ENCODE measurements at places on chromosomes 6 and 20.
A peak's percentile ranks its signal among the peaks of the same experiment; 100 is the strongest.

DNA sequence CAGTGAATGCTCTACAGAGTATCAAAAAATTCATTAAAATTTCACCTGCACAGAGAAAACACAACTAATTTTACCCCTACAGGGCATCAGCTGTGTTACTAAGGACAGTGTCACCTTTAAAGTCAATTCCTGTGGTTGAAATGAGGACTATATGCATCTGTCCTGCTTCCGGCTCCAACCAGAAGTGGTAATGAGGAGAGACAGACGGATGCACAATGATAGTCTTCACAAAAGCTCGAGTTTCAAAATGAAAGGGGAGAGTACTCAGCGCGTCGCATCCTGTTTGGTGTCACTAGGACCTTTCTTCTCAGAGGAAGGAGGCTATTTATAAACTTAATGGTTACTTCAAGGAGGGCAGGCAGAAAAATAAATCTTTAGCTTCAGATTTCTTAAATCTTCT, 86.5 kb downstream of the LYRM4 start:
- peak; percentile 89 for DNase-seq

- no peak for DNase-seq
Measured at GRCh38 chr20:58070664-58071196, 157.7 kb downstream of the ANKRD60 start.

GRCh38 chr20:62027116-62027515, 38.6 kb downstream of the TAF4 start:
- DNase-seq, result no peak

- peak; percentile 35 for DNase-seq
Measured at GRCh38 chr6:14274546-14275492, 157.2 kb downstream of the CD83 start.
